ENCODE measurements at places on chromosomes 12 and 14.

DNA sequence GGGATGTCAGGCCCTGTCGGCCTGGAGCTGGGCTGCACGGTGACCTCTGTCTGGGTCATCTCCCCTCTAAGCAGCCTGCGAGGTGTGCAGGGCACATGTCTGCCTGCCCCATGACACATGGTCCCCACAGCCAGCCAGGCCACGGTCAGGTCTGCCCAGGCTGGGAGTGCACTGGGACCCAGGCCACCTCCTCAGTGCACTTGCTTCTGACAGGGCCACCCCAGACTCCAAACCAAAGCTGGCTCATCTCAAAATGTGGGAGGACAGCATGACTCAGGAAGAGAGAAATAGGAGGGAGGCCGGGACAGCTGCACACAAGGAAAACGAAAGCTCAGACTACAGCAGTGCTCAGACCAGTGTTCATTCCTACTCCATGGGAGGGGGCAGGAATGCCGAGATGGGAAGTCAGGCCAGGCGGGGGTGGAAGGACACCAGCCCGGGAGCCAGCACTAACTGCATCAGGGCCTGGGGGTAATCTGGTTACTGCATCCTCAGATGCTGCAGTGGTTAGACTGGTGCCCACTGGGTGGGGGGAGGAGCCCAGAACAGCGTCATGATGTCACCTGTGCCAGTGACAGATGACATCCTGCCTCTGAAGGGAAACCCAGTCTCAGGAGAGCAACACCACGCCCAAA is 4.0 kb downstream of the P2RX2 start:
- peaks cover 13% of the 10 kb centered on the region for H3K36me3 ChIP-seq
- H3K27me3 ChIP-seq, result peaks cover 37% of the 10 kb centered on the region
- H3K4me3 ChIP-seq, result no peak overlapping the region
- DNase-seq, result no peak
- H3K4me1 ChIP-seq, result peaks cover 9% of the 10 kb centered on the region

DNA sequence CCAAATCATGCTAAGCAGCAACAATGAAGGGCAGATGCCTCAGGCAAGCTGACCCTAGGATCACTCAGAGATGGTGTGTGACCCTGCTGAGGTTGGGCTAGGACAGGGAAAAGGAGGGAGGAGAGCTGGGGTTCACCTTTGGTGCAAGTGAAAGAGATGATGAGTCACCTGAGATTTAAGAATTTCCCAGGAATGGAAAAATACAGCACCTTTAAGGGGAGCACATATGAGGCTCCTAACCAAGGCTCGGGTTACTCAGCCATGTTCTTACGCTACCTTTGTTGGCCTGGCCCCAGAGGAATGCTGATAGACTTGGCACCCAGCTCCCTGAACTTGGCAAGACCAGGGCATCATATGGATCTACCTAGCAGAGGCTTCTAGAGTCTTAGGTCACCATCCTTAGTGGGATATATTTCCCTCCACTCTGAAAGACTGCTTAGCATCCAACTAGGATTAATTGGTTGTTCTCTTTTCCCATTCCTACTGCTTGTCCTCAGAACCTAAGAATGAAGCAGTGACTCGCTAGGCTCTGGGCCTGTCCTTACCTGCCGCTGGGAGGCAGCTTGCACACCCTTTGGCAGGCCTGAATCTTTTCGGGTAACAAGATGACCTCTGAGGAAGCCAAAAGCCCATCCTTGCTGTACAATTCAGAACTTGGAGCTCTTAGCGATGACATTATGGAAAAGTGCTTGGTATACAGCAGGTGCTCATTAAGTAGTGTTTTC is 4.0 kb upstream of the NAA25 start:
- peaks cover 38% of the 10 kb centered on the region for H3K4me1 ChIP-seq
- no peak for DNase-seq
- peaks cover 6% of the 10 kb centered on the region for H3K36me3 ChIP-seq
- no peak overlapping the region for H3K27ac ChIP-seq

GRCh38 chr12:132071830-132072384 is 72.2 kb downstream of the DDX51 start:
- H3K4me1 ChIP-seq, result peaks cover 3% of the 10 kb centered on the region
- DNase-seq, result no peak
- peaks cover 45% of the 10 kb centered on the region for H3K36me3 ChIP-seq
- H3K27ac ChIP-seq, result no peak overlapping the region
- H3K4me3 ChIP-seq, result no peak overlapping the region

DNA sequence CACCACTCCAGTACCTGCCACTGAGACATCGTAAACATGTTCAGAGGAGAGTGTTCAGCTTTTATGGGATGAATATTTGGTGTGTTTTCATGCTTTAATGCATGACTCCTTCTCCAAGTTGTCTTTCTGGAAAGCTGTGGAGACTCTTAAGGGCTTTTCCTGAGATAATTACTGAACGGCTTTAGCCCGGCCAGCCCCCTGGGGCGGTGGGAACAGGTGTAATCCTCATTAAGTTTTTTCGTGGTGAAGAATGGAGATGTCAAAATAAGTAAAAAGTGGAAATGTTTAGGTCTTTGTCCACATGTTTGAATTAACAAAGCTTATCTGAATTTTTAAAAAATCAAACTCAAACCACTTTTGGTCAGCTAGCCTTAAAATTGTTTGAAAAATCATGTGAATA is 1.5 kb downstream of the SYNE2 start:
- no peaks in the 10 kb centered on the region for H3K27me3 ChIP-seq
- peak overlapping the region; percentile 98 for H3K4me3 ChIP-seq
- H3K36me3 ChIP-seq, result peaks cover 28% of the 10 kb centered on the region

GRCh38 chr14:72060917-72061316 is 128.7 kb downstream of the RGS6 start:
- peaks cover 12% of the 10 kb centered on the region for H3K27me3 ChIP-seq
- no peak overlapping the region for H3K4me3 ChIP-seq
- H3K4me1 ChIP-seq, result no peaks in the 10 kb centered on the region
- H3K27ac ChIP-seq, result no peak overlapping the region

DNA sequence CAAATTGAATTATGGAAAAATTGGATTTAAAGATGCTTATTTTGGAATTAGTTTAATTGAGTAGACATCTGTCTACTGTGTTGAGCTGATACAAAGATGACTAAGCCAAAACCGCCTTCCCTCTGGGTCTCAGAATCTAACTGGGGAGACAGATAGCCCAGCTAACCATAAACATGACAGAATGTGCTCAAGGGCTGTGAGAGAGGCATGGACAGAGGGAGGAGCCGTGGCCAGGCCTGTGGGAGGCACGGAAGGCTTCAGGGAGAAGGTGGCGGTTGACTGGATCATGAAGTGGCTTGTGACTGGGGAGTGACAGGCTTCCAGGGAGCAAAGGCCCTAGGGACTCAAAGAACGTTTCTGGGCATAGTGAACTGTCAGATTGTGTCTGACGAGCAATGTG is 74.6 kb downstream of the DACT1 start:
- peaks cover 4% of the 10 kb centered on the region for H3K27me3 ChIP-seq
- no peak for DNase-seq
- H3K4me3 ChIP-seq, result no peak overlapping the region
- no peak overlapping the region for H3K27ac ChIP-seq
- peaks cover 5% of the 10 kb centered on the region for H3K4me1 ChIP-seq

GRCh38 chr14:33163109-33163508 is 224.4 kb downstream of the NPAS3 start:
- H3K27me3 ChIP-seq, result no peaks in the 10 kb centered on the region
- H3K27ac ChIP-seq, result no peak overlapping the region
- H3K4me3 ChIP-seq, result no peak overlapping the region
- DNase-seq, result no peak

DNA sequence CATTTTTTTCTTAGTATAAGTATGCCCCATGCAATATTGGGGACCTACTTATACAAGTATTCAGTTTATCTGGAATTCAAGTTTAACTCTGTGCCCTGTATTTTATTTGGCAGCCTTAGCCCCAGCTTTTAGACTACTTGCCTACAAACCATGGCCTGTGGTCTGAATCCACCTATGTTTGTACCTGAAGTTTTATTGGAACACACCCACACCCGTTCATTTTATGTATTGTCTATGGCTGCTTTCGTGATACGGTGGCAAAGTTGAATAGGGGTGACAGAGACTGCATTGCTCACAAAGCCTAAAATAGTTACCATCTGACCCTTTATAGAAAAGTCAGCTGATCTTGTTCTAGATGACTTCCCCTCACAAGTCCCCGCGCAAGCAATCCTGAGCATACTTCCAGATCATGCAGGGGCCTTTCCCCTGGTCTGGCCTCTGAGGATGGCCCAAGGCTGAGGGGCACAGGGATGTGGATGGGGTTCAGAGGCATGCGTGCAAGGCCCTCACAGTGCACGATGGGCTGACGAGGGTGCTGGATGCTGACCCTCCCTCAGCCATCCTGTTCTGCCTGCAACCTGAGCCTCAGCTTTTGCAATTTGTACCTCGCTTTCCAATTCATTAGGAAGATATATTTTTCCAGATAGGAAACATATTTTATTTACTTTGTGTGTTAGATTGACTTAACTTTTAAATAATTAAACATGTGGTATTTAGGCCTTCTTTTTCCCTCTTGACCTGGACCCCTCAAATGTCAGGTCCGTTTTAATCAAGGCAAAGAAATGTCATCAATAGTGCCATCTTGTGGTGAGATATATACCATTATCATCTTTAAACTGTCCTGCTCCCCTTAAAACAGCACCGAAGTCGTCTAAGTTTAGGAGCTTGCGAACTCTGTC is 527.3 kb upstream of the CCDC196 start:
- H3K4me1 ChIP-seq, result peaks cover 28% of the 10 kb centered on the region
- H3K27ac ChIP-seq, result peak overlapping the region; percentile 74
- peaks cover 9% of the 10 kb centered on the region for H3K27me3 ChIP-seq
- no peak overlapping the region for H3K4me3 ChIP-seq

DNA sequence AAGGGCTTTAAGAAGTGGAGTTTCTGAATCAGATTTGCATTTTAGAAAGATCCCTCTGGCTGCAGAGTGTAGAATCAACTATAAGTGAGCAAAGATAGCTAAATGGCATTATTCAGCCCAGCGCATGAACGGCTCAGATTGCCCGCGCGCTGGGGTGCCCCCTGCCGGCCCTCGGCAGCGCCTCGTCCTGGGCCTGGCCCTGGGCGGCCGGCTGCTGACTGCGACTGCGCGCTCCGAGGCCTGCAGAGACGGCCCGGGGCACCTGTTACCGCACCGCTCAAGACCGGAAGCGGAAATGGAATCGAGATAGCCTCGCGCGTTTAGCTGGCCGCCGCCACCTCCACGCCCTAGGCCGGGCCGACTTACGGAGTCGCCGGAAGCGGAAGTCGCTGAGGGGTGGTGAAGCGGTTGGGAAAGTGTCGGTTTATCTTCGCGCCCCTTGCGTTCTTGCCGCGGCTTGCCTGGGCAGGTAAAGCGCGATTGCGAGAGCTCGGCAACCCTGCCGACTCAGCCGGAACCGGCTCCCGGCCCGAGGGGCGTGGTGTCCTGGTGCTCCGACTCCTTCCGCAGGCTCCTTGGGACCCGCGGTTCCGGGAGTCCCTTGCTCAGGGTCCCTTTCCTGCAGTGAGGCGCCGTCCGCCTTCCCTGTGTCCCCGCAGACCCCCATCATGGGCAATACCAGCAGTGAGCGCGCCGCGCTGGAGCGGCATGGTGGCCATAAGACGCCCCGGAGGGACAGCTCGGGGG is at the start of gene PRKAB1:
TSS of gene PRKAB1 (plus strand) at position 557 of the 747 bp plus-strand sequence. CDS start at position 669, 112 bp downstream.
- peaks cover 2% of the 10 kb centered on the region for H3K27me3 ChIP-seq
- H3K4me1 ChIP-seq, result peaks cover 59% of the 10 kb centered on the region
- H3K27ac ChIP-seq, result peak within 1 kb of the TSS; percentile 94
- peak; percentile 98 for DNase-seq
- peak within 1 kb of the TSS; percentile 91 for H3K4me3 ChIP-seq

DNA sequence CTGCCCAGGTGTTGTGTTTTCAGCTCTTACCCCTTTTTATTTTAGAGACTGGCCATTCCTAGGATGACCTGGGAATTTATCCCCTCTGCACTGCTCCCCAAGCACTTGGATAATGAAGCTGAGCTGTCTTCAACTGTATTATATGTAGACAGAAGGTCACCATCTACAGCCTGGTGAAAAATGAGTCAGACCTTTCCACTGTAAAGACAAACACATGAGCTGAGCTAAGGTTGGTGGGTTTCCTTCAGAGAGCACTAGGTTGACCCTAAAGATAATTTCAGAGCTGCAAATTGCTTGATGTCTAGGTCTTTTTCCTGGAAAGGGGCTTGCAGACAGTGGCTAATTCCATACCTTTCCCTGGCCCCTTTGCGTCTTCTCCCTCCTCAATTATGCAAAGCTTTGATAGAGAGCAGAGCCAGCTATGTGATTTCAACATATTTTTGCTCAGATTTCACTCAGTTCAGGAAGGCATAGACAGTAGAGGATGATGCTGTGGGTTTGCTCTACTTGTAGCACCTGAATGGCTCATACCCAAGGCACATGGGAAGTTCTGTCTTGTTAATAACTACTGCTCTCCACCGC is 9.2 kb upstream of the IKZF4 start:
- DNase-seq, result no peak
- no peak overlapping the region for H3K27ac ChIP-seq
- H3K27me3 ChIP-seq, result peaks cover 11% of the 10 kb centered on the region
- peaks cover 34% of the 10 kb centered on the region for H3K4me1 ChIP-seq
- peaks cover 6% of the 10 kb centered on the region for H3K36me3 ChIP-seq

- peak overlapping the region; percentile 13 for H3K27ac ChIP-seq
- H3K27me3 ChIP-seq, result no peaks in the 10 kb centered on the region
- peaks cover 23% of the 10 kb centered on the region for H3K4me1 ChIP-seq
- DNase-seq, result no peak
- H3K36me3 ChIP-seq, result peaks cover 28% of the 10 kb centered on the region
Observed at GRCh38 chr14:55019968-55020554, 6.8 kb downstream of the WDHD1 start.

DNA sequence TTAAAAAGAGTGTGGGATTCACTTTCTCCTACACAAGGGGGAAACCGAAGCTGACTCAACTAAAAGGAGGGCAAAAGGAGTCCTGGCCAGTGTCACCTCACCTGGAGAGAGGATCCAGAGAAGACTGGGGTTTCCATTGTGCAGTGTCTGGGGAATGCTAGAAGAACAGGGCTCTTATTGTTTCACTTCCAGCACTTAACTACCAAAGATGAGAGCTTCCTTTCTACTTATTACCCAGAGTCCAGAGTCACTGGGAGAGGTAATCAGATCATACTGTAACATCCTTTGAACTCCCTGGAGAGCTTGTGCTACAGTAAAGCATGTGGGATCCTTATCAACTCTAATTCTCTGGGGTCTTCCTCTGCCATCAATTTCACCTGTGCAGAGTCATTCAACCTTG is 148.4 kb upstream of the BCL2L14 start:
- H3K4me3 ChIP-seq, result no peak overlapping the region
- no peak overlapping the region for H3K27ac ChIP-seq
- DNase-seq, result no peak
- peaks cover 20% of the 10 kb centered on the region for H3K27me3 ChIP-seq
- peaks cover 9% of the 10 kb centered on the region for H3K4me1 ChIP-seq
- H3K36me3 ChIP-seq, result no peaks in the 10 kb centered on the region

DNA sequence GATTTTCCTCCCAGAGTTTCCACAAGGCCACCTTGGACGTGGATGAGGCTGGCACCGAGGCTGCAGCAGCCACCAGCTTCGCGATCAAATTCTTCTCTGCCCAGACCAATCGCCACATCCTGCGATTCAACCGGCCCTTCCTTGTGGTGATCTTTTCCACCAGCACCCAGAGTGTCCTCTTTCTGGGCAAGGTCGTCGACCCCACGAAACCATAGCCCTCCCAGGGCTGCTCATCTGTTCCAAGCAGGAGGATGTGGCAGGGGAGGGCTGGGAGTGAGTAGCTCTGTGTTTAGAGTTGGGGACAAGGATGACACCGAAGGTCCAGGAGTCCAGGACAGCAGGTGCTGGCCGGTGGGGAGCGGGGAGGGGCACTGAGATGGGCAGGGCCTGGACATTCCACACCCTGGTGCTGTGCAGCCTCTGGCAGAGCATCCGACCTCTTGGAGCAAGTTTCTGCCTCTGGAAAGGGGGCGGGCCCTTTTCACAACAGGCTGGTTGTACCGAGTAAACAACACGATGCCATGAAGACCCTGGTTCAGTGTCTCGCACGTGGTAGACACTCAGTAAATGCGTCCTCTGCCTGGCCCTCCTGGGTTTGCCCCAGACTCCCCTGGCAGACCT is 8.2 kb downstream of the SERPINA4 start:
- no peaks in the 10 kb centered on the region for H3K4me1 ChIP-seq
- peaks cover 3% of the 10 kb centered on the region for H3K27me3 ChIP-seq
- no peak overlapping the region for H3K4me3 ChIP-seq
